ENCODE measurements at places on chromosomes 3 and 15.

GRCh38 chr3:187983484-187984124, 170.4 kb upstream of the LPP start:
- no peak for DNase-seq

GRCh38 chr3:87468235-87468634, 191.9 kb upstream of the POU1F1 start:
- DNase-seq: no peak

GRCh38 chr3:126257174-126257573, 76.8 kb upstream of the ALDH1L1 start:
- no peak for DNase-seq

DNA sequence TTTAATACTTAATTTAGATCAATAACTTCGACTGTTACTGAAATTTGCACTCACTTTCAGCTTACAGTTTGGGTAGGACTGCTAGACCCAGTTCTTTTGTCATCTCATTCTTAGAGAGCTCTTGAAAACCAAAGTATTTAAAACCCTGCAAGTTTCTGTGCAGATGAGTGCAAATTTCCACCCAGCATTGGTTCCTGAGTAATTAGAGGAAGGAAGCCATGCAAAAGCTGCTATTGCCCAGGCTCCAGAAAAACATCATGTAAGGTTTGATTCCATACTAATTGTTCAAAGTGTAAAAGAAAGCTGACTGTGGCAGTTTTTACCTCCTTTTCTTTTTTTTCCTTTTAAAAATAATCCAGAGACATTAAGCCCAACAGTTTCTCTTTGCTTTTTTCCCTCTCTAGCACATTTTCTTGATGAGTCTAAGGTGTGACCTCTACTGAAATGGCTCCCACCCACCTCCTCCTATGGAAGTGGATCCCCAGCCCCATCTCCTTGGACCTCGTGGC, 30.3 kb downstream of the ABHD2 start:
- DNase-seq: no peak

DNA sequence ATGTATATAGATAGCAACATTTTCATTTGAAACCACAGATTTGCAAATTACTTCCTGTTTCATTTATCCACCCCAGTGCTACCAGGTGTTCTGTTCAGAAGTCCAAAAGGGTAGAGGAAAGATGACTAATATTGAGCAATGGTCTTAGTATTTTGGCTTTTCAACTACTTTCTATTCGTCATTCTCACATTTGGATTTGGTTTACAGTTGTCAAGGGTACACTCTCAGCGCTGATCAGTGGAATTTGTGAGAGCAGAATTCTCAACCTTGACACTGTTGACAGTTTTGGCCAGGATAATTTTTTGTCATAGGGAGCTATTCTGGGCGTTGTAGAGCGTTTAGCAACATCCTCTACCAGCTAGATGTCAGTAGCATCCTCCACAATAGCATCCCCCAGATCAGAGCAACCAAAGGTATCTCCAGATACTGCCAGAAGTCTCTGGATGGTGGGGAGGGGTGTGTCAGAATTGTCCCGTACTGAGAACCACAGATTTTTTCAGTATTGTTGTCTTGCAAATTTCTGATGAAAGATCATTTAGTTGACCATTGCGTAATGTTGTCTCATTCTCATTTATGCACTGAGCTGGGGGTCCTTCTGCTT, 4.2 kb downstream of the HMCES start:
- no peak for DNase-seq

DNA sequence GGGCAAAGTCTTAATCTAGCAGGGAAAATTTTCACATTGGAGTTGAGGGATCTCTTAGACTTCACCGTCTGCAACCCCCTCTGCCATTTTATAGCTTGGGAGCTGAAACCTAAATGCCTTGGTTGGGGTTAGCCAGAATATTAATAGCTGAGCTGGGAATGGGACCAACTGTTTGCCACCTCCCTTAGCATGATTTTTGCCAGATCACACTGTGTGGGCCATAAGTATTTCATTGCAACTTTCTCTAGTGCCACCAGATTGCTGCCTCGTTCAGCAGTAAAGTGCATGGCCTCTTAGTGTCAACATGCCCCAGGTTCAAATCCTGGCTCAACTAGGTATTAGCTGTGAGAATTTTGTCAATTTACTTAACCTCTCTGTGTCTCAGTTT, 55.9 kb upstream of the ABHD17C start:
- no peak for DNase-seq

DNA sequence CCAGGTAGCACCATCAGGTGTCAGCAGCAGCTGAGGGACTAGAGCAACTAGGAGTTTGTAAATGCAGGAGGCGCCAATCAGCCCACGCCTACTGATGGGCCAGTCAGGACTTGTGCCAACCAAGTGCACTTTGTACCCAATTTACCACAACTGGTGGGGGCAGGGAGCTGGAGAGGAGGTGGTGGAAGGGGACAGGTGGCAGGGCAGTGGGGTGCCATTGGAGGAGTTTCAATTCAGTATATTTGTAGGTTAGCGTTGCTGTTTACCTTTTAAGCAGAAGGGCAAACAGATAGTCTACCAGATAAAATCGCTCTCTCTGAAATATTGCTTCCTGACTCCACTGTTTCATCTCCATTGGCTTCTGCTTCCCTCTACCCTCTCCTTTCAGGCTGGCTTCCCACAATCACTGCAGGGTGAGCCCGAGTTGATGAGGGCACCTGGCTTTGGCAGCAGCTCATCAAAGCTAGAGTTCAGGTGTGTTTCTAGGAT, 75.7 kb downstream of the TRIM69 start:
- DNase-seq: no peak

- DNase-seq: no peak
Observed at GRCh38 chr15:40549894-40550293, 14.9 kb downstream of the CCDC32 start.

GRCh38 chr3:196502775-196503195, 783 bp downstream of the RNF168 start:
- DNase-seq: peak; percentile 57

GRCh38 chr15:88454236-88454635, 13.0 kb downstream of the MRPL46 start:
- no peak for DNase-seq

- DNase-seq: no peak
Observed at GRCh38 chr3:164418414-164418813, 659.9 kb downstream of the SI start.

GRCh38 chr3:133874761-133875438, 20.8 kb downstream of the RAB6B start:
- DNase-seq: no peak

DNA sequence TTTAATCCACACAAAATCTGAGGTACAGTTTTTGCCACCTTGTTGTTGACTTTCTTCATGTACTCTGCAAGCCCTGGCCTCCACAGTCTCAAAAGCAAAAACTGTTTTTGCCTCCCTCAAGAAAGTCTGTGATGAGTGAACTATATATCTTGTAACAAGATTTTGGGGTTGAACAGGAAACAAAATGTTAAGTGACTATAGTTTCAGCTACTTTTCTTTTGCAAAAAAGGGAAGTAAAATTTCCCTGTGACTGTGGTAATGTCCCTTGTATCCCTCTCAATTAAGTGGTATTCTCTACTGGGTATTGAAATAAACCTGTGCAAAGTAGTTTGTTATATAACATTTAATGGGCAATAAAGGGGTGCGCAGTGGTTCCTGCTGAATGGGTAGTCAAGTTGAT, 21.3 kb upstream of the SCAANT1 start:
- DNase-seq: no peak

DNA sequence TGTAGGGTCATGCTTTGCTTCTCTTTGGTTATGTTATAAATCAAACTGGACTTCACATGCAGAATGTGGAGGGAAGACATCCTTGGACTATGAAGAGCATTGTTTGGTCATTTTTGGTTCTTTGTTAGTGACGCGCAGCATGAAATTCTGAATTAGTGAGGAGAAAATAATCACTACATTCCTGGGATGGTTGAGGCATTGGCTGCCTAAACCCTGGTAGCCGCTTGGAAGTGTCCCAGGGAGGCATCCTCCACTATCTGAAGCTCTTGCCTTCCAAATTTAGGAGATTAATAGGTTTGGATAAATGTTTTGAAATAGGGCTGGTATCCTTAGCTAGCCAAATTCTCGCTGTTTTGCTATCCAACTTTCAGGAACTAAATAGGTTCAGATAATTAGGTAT, 96.2 kb downstream of the CLSTN2 start:
- DNase-seq: no peak

- no peak for DNase-seq
Observed at GRCh38 chr3:140308535-140308934, 369.3 kb upstream of the TRIM42 start.

DNA sequence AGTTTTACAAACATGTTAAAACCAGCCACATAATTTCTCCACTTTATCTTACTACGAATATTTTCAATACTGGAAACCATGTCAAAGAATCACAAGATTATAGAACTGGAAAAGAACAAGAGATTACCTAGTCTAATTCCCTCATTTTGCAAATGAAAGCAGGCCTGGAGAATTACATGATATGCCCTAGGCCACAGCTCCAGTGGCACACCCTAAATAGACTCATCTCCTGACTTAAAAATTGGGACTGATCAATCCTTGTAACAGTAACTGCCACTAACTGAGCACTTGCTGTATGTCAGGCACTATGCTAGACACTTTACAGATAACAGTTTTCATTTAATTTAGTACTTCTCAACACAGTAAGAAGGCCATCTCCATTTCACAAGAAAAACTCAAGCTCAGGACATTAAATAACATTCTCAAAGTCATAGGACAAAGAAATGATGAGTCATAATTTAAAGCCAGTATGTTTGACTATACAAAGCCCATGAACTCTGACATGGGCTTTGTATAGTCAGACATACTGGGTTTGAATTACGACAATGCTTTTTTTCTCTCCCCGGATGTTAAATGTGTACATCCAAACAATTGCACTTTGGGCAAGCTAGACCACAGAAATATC, 9.4 kb downstream of the IGSF11 start:
- DNase-seq: no peak

- DNase-seq: no peak
Observed at GRCh38 chr3:99430348-99431134, 207.9 kb upstream of the COL8A1 start.

- no peak for DNase-seq
Observed at GRCh38 chr3:72494626-72495025, 353.6 kb downstream of the SHQ1 start.

DNA sequence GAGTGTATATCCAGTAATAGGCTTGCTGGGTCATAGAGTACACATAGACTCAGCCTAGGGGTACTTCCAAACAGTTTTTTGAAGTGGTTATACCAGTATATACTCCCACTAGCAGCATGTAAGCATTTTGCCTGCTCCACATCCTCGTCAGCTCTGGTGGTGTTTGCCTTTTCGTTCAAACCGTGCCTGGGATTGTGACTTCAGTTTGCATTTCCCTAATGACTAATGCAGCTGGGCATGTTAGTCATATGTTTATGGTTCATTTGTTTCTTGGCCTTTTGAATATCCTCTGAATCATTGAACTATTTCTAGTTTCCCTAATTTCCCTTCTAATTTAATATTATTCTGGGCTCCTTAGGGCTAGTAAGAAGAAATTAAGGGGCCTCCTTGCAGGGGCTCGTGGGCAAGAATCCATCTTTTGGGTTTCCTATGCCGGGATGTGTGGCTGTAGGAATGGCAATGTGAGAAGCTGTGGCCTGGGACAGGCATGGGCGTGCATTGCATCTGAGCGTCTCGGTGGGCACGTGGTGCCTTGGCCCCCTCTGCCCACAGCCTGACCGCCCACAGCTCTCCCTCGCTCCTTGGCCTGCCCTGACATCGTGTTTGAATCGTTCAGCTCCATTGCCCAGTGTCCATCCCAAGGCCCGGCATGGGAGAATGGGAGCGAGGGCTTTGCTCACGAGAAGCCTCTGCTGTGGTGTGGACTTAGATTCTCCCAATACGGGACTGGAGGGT, 26.4 kb downstream of the FAH start:
- no peak for DNase-seq

- no peak for DNase-seq
Observed at GRCh38 chr15:62895905-62896316, 146.6 kb upstream of the TPM1 start.

- no peak for DNase-seq
Observed at GRCh38 chr3:72560846-72561675, 287.2 kb downstream of the SHQ1 start.

DNA sequence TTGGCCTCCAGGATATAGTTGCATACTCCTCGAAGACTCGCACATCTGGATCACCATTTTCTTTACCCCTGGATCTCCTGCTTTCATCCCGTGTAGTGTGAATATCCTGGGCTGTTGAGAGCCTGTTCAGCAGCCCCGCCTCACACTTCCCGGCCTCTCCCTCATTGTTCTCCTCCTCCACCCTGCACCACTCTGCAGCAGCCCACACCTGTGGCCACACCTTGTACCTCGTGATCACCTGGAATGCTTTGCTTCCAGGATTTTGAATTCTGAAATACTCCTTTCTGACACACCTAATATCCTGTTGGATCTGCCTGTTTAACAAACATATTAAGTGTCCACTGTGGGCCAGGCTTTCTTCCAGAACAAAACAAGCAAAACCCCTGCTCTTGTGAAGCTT, 14.4 kb downstream of the ABHD17C start:
- no peak for DNase-seq

Measured in D341Med (cell line).